ENCODE measurements at places on chromosomes 13 and 19. TPM values are rescaled to one million over a fixed set of nuclear protein-coding genes. Genes with fewer than 3 reads are reported as not detected.
A peak's percentile ranks its signal among the peaks of the same experiment; 100 is the strongest.

Gene SIGLEC8
- polyA plus RNA-seq: 0.10 TPM

GRCh38 chr13:67554286-67554685 is 324.1 kb upstream of the PCDH9 start:
- DNase-seq: no peak

DNA sequence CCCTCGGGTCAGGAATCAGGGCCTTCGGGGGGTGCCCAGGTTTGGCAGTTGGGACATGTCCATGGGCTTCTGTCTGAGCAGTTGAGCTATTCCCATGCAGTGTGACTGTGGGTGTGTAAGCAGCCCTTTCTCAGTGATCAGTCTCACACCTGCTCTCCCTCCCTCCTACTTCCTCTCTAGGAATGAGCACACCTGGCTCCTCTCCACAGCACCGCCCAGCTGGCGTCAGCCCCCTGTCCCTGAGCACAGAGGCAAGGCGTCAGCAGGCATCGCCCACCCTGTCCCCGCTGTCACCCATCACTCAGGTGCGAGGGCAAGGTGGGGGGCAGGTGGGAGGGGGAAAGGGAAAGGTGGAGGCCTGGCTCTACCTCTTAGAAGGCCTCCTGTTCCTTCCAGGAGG is 25.9 kb downstream of the COMP start:
- no peak for DNase-seq

- DNase-seq: no peak
Measured at GRCh38 chr13:75194717-75195462, 287.1 kb downstream of the TBC1D4 start.

GRCh38 chr13:29743201-29743786 is 107.1 kb downstream of the UBL3 start:
- DNase-seq: peak; percentile 52

DNA sequence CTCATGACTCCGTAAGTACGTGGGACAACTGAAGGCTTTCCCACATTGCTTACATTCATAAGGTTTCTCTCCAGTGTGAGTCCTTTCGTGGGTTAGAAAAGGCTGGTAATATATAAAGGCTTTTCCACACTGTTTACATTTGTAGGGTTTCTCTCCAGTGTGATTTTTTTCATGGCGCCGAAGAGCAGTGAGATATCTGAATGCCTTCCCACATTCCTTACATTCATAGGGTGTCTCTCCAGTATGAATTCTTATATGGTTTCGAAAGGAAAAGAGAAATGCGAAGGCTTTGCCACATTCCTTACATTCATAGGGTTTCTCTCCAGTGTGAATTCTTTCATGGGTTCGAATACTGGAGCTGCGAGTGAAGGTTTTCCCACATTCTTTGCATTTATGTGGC is 29.5 kb downstream of the ZNF490 start:
- DNase-seq: no peak

- no peak for DNase-seq
Measured at GRCh38 chr19:28224441-28224840, 988.5 kb downstream of the UQCRFS1 start.

DNA sequence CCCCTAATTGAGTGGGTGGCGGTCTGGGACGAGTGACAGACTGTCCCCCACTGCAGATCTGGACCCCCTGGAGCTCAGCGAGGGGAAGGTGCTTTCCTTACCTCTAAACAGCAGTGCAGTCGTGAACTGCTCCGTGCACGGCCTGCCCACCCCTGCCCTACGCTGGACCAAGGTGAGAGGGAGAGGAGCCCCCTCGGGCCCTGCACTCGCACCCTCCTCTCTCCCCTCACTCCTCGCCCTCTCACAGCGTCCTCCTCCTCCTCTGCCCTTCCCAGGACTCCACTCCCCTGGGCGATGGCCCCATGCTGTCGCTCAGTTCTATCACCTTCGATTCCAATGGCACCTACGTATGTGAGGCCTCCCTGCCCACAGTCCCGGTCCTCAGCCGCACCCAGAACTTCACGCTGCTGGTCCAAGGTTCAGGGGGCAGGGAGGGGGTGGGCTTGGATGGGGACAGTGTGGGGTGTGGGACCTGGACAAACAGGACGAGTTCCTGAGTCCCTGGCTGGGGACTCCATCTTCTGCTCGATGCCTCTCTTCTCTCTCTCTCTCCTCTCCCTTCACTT is 9.6 kb downstream of the BCAM start:
- DNase-seq: no peak

DNA sequence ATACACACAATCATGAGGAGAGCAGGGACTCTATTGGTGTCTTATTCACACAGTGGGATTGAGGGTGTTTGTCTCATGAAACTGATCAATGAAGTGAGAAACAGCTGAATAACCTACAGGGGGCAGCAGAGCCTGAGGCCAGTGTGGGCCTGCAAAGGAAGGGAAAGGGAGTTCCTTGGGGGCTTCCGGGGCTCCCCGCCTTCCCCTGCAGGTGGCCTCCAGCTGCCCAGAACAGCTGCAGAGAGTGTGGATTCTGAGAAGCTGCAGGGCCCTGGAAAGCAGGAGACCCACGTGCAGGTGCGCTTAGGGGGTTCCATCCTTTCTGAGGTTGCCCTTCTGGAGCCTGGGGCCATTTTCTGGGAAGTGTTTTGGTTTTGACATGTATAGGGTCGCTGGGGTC is 20.1 kb downstream of the ZNF763 start:
- DNase-seq: no peak

DNA sequence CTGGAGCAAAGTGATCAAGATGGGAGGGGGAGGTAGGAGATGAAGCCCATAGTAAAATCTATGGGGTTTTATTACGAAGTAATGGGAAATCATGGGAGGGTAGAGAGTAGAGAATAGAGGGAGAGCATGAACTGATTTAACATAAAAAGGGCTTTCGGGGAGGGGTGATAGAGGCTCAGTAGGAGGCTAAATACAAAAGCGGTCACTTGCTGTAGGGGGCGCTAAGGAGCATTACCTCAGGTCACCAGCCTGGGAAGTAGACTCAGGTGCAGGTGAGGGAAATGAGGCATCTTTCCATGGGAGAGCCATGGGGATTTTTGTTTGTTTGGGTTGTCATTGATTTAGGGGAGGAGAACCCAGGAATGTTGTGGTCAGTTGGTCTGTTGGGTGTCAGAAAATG is 14.1 kb downstream of the KRTDAP start:
- DNase-seq: no peak

DNA sequence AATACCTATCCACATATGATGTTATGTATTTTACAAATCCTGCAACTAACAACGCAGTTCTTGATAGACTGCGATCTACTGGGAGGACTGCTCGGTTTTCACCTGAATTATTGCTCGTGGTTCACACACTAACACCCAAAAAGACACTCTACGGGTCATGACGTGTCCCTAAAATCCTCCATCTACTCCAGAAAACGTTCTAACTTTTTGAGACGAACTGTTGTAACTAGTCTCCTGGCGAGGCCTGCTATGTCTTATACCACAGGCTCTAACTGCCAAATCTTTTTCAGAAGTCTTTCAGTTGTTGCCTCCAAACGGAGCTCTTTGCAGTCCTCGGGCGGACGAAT is 108.2 kb downstream of the KCNRG start:
- no peak for DNase-seq

DNA sequence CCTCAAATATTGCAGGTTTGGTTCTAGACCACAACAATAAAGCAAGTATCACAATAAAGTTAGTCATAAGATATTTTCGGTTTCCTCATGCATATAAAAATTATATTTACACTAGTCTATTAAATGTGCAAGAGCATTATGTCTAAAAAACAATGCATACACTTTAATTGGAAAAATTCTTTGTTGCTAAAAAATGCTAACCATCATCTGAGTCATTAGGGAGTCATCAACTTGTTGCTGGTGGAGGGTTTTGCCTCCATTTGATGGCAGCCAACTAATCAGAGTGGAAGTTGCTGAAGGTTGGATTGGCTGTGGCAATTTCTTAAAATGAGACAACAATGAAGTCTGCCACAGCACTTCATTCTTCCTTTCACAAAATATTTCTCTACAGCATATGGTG is 422.3 kb upstream of the GPC6 start:
- DNase-seq: no peak

GRCh38 chr13:81377921-81378320 is 1037.0 kb upstream of the SPRY2 start:
- no peak for DNase-seq

DNA sequence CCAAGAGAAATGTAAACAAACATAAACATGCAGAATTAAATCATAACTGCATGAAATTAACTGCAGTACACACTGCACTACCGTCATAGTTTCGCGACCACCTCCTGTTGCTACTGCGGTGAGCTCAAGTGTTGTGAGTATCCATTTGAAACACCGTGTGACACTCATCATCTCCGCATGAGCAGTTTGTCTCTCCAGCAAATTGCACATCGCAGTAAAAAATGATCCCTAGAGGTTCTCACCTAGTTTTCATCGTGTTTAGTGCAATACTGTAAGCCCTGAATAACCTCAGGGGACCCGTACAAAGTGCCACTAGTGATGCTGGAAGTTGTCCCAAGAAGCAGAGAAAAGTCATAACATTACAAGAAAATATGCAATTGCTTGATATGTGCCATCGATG is 147.7 kb downstream of the DPF1 start:
- DNase-seq: no peak

DNA sequence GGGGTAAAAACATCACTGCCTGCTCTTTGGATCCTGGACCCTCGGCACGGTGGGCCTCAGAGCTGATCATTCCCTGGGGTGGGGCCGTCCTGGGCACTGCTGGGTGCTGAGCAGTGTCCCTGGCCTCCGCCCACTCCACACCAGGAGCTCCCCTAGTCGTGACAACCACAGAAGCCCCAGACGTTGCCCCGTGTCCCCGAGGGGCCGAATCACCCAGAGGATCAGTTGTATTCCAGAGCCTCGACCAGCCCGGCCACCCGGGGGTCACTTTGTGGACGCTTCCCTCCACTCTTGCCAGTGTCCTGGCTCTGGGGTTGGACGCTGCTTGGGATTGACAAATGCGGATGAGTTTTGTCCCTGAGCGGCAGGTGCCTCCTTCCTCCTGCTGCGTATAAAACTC is 10.2 kb downstream of the C2CD4C start:
- no peak for DNase-seq

DNA sequence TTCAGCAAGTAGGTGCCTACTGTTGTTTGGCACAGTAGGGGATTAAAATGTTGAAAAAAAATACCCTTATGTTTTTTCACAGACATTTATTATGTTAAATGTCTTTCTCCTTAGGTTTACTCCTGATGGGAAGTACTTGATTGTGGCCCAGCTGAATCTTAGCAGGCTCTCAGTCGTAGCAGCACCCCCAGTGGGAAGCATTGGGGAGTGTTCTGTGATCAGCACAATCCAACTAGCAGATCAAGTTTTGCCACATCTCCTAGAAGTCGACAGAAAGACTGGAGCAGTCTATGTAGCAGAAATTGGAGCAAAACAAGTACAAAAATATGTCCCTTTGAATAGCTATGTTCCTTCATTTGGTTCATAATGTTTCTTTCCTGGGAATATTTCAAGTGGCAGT is 9.3 kb downstream of the NHLRC3 start:
- DNase-seq: no peak

DNA sequence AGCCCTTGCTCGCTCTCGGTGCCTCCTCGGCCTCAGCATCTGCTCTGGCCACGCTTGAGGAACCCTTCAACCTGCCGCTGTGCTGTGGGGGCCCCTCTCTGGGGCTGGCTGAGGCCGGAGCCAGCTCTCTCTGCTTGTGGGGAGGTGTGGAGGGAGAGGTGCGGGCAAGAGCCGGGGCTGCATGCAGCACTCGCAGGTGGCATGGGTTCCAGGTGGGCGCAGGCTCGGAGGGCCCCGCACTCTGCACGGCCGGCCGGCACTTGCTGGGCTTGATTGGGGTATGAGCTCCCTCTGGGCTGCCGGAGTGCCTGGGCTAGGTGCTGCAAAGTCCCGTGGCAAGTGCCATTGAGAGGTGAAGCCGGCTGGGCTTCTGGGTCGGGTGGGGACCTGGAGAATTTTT is 31.7 kb upstream of the RPL21 start:
- DNase-seq: no peak

- no peak for DNase-seq
Measured at GRCh38 chr19:39566064-39566463, 26.1 kb upstream of the EID2 start.
